ENCODE measurements at places on chromosomes 7 and 10.

DNA sequence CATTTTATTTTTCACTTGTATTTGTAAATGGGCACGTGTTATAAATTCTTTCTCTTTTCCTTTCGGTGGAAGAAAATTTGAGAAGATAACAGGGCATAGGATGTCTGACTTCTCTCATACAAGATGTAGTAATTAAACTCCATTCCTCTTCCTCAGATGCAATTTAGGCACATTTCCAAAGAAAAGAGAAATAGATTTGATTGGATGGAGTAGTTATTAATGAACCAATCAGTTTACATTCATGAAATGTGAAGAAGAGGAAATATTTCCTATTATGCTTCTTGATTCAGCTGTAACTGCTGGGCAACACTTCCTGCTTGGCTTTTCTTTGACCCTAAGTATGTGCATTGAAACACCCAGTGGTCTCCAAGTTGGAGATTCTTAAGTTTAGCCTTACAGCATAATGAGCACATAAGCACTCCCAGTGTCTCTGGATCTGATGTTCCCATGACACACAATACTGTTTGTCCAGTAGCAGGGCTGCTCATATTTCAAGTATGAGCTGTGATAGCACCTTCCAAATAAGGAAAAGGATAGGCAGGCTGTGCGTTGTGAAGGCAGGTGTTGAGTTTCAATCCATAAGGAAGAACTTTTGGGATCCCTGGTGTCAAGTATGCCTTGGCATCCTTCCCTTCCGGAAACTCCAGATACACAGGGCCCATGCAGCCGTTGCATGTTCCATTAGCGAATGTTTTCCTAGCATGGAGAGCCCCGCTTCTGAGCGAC is 33.4 kb upstream of the COBL start:
- no peak for DNase-seq

DNA sequence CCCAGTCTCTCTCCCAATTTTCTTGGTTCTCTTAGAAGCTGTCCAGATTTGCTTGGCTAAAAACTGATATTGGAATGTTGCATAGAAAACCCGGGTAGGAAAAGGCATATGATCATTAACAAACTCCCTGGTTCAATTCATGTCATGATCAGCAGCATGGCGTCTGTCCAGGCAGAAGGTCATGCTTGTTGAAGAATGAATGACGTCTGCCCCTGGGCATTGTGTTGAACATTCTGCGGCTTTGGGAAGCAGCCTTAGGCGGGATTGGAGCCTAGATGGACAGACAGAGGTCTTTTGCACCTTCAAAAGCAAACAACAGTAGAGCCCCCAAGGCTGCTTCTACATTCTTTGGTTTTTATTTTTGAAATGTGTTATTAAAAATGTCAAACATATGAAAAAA is 7.7 kb upstream of the MINDY3 start:
- no peak for DNase-seq

GRCh38 chr10:101453791-101454718 is 100.1 kb downstream of the BTRC start:
- peak; percentile 14 for DNase-seq

GRCh38 chr10:29917311-29917710 is 142.1 kb downstream of the JCAD start:
- no peak for DNase-seq

DNA sequence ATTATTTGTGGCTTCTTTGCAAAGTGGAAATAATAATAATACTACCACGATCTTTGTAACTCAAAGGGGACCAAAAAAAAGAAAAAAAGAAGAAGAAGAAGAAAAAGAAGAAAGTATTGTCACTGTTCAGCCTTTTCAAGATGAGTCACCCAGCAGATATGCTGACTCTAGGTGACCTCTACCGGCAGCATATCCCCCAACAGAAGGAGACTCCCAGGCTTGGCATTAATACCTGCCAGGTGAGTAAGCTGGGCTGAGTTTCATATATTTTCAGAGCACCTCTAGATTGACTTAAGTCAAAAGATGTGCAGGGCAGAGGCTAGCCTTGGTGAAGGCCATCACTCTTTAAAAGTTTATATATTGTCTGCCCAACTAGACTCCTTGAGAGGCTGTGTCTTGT is 30.4 kb upstream of the GPR26 start:
- DNase-seq = no peak

DNA sequence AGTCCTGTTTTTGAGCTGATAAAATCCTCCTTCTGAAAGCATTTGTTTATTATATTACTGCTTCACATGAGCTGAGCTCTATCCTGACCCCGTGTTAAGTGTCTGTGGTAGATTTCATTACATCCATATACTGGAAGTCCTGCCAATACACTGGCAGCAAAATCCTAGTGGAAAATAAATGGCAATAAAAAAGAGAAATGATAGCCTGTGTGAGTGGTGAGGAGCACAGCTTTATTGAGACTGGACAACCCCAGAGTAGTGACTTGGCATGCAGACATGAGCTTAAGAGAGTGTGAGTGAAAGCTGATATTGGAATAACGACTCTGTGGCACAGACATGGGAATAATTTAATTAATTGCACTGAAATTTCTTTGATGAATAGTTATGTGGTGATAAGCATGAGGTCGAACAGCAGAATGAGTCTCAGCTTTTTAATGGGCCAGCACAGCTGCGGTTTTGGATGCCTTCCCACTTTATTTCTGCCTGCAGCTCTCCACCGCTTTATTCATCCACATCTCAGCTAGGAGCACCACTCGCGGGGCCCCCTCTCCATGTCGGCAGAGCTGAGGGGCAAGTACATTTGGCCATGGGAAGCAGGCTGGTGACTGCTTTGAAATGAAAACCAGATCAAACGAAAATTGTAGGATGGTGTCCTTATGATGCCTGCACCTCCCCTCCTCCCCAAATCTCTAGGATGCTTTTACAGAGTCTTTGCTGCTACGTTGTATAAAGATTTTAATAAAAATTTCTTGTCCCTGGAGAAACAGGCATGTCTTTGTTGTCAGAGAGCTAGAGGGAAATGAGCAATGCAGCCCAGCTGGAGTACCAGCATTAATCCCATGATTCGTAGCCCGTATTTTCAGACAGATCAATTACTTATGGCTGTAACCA is 494.3 kb downstream of the AUTS2 start:
- DNase-seq = peak; percentile 80

GRCh38 chr7:109259151-109259550 is 689.5 kb downstream of the DNAJB9 start:
- no peak for DNase-seq

DNA sequence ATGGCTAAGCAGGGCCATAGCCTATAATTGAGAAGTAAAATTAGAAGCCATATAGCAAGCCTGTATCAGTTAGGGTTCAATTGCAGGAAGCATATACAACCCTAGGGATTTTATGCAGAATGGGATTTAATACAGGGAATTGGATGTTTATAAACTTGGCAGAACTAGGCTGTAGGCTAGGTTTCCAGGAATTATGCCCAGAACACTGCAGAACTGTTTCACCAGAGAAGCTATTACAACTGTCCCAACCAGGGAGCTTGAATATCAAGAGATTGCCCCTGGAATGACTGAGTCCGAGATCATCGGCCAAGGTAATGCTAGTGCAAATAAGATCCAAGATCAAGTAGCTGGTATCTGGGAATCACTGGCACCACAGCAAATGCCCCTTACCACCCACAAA is 64.0 kb downstream of the PRR15 start:
- no peak for DNase-seq

- DNase-seq = no peak
Observed at GRCh38 chr7:153382641-153383101, 623.1 kb downstream of the ACTR3B start.

DNA sequence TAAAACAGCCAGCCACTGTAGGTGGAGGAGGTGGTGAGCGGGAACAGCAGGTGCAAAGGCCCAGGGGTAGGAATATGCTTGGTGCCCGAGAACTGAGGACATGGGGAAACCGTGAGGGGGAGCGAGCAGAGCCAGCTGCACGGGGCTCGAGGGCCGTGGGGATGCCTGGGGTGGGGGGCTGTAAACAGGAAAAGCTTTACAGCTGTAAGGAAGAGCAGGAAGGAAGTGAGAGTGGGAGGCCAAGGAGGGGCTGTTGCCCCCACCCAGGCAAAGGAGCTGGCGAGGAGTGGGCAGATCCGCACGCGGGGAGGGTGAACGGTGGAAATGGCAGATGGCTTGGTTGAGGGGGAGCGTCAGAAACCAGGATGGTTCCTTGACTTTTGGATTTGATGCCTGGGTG is 34.4 kb downstream of the ZMIZ1 start:
- no peak for DNase-seq

DNA sequence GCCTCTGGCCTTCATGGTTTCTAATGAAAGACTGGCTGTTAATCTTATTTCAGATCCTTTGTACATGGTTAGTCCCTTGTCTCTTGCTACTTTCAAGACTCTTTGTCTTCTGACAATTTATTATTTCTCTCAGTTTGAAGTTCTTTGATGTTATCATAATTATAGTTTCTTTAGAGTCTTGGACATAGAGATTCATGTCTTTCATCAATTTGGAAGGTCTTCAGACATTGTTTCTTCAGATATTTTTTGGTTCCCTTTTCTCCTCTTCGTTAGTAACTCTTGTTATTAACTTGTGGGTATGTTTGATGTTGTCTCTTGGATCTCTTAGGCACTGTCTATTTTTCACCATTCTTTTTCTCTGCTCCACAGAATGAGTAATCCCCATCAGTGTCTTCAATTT is 8.7 kb downstream of the ZNF37A start:
- DNase-seq = no peak

- peak; percentile 24 for DNase-seq
Observed at GRCh38 chr7:4612939-4613841, 68.9 kb upstream of the FOXK1 start.

- no peak for DNase-seq
Observed at GRCh38 chr7:23467806-23468525, 2.3 kb downstream of the IGF2BP3 start.

GRCh38 chr7:132562690-132563089 is 13.6 kb downstream of the PLXNA4 start:
- DNase-seq = no peak

GRCh38 chr10:34711500-34711899 is 103.6 kb downstream of the PARD3 start:
- no peak for DNase-seq

DNA sequence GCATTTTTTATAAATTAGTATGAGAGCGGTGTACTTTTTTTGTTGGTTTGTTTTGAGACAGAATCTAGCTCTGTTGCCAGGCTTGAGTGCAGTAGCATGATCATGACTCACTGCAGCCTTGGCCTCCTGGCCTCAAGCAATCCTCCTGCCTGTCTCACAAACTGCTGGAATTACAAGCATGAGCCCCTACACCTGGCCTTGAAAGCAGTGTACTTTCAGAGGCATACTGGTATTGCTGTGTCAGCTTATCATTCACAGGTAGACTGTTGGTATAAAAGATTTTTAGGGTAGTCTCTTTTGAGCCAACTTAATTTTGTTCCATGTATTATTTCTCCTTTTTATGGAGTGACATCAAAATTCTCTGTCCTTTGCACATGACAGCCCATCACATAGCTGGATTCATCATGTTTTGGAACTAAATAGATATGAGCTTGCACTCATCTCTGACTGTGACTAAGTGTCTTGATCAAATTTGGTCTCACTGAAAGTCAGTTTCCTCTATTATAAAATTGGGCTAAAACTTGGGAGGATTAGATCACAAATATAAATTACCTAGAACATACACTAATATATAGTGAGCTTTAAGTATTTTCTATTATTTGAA is 12.4 kb downstream of the GNAT3 start:
- DNase-seq = peak; percentile 92

DNA sequence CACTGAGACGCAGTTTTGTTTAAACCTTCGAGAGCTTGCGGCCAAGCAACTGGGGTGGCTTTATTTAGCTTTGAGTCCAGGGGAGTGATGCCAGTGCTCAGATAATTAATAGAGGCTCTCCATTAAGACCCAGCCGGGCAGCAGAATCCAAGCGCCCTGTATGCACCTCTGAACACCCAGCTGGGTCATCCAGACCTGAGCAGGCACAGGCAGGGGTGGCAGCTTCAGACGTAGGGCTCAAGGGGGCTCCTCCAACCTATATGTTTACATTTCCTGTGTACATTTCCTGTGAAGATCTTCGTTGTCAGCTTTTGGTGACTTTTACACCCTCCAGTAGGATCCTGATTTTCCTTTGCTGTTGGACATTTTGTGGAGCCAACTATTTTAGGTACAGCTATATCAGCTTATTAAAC is 719.5 kb downstream of the LRMDA start:
- no peak for DNase-seq

DNA sequence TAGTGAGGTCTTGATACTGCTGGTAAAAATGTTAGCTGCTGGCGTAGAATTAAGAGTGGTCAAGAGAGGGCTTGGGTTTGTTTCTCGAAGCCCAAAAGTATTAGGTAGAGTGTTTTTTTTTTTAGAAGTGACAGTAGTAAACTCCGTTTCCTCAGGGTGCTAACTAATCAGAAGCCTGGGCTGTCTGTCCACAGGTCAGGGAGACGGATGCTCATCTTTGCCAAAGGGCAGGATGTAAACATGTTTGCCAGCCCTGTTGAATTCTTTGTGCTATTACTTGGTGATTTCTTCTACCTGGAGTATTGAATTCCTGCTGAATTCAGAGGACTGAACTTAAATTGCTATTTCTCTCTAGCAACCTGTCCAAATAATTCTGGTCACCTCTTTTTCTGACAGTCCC is 117.1 kb downstream of the SND1 start:
- DNase-seq = no peak

DNA sequence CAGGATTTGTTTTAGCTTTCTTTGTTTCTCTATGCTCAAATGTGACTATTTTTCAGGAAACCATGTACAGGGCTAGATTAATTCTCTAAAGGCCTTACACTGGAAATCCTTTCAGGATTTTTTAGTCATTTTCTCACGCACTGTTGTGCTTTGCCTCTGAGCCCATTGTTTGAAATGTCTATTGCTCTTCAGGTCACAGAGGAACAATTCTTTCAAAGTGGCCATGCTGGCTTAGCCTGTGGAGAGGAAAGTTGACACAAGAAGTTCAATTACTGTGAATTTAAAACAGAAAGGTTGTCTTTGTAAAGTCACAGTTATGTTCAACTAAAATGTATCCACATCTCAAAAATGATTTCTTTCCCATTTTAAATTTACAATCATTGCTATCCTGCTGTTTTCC is 1071.7 kb upstream of the POT1 start:
- DNase-seq = no peak

DNA sequence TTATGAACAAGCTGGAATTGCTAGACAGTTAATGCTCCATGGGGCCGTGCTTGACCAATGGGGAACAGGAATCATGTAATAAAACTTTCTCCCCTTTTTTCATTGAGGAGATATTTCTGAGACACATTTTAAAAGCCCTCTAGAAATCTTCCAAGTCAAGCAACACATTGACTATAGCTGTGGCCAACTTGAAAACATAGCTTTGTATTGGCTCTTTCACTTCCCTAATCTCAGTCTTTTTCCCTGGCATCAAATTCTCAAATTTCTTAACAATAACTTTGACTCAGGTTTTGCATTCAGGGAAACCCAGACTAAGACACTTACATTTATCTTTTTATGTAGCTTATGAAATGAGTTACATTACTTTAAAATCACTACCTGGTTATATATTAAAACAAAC is 947.1 kb upstream of the MBL2 start:
- DNase-seq = no peak

GRCh38 chr10:78914060-78914378 is 154.7 kb upstream of the ZMIZ1 start:
- DNase-seq = no peak

Data from fibroblast of mammary gland (primary cell).